ENCODE measurements at places on chromosomes 3 and 15.
A peak's percentile ranks its signal among the peaks of the same experiment; 100 is the strongest.

DNA sequence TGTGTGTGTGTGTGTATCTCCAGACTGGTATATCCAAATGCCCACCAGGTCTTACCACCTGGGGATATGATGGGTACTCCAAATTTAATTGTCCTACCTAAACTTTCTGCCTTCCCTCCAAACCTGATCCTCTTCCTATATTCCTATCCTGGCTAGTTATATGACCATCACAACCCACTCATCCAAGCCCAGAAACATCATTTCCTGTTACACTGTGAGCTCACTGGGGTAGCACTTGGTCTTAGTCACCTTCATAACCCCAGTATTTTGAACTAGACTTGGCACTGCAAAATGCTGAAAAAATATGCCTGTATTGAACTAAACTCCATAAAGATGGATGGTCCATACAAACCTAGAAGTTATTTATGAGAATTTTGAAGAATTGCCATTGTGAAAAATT is 178.8 kb upstream of the EIF1B start:
- no peak for DNase-seq

DNA sequence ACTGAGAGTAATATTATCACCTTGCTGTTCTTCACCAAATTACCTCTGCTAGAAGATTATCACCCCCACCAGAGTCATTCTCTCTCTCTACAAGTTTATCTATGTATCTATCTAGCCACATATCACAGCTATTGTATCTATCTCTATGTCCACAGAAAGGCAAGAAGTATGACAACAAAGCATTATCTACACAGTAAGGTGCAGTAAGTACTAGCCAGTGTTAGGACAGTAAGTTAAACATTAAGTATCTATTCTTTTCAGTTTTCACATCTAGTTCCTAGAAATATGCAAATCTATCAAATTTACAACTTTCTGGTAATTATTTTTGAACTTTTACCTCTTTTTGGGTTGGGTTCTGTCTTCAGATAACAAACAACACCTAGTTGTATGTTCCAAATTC is 26.5 kb upstream of the XXYLT1 start:
- DNase-seq = no peak

DNA sequence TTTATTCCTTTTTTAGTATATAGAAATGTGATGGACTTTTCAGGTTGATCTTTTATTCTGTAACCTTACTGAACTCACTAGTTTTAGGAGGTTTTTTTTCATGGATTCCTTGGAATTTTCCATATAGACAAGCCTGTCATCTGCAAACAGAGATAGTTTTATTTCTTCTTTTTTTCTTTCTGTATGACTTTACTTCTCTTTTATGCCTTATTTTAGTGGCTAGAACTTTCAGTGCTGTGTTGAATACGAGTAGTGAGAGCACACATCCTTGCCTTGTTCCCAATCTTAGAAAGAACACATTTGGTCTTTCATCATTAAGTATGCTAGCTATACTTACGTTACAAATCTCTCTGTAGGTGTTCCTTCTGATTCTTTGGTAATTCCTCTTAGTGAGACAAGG is 336.5 kb downstream of the PTPRG start:
- no peak for DNase-seq

DNA sequence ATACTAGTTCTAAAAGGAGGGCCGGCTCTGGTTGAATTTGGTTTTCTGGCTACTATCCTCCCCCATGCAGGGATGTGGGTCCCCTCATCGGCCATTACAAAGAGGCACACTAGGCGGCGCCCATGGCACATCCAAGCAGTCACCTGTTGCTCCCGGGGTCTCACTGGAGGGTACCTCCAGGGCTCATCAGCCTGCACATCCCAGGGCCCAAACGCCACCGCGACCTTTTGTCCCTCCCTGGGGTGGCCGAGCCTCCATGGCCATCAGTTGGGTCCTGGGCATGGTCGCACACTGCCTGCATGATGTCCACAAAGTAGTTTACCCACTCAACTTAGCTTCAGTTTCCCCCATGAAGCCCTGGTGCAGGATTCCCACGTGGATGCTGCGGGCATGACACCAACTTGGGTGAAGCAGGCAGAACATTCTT is 28.3 kb downstream of the IDH3A start:
- peak; percentile 12 for DNase-seq

GRCh38 chr15:79308874-79309273 is 2.0 kb upstream of the TMED3 start:
- DNase-seq = no peak

GRCh38 chr3:11915621-11916424 is 69.1 kb upstream of the TAMM41 start:
- no peak for DNase-seq

DNA sequence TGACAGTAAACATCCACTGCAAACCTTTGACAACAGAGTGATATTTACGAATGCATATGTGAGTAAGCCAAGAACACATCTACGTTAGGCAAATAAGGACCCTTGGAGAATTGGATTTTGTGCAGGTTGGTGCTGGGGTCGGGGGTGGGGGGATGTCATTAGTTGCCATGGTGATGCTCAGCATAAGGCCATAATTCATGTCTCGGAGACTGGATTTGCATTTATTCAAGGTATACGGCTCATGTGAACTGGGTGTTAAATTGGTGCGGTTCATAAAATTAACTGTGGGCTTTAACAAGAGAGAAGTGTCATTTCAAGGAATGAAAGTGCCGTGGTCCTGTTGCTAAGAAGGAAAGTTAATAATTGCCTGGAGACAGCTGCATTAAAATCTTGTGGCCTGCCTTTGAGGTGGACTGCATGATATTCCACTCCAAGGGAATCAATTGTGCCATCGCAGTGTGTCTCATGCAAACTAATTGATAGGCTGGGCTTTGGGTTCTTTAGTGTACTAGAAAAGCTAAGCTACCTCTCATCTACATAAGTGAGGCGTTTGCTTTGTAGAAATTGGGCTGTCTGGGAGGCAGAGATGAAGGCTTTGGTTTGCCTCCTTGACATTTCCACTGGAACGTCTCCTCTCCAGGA is 228.9 kb upstream of the FEZF2 start:
- no peak for DNase-seq

DNA sequence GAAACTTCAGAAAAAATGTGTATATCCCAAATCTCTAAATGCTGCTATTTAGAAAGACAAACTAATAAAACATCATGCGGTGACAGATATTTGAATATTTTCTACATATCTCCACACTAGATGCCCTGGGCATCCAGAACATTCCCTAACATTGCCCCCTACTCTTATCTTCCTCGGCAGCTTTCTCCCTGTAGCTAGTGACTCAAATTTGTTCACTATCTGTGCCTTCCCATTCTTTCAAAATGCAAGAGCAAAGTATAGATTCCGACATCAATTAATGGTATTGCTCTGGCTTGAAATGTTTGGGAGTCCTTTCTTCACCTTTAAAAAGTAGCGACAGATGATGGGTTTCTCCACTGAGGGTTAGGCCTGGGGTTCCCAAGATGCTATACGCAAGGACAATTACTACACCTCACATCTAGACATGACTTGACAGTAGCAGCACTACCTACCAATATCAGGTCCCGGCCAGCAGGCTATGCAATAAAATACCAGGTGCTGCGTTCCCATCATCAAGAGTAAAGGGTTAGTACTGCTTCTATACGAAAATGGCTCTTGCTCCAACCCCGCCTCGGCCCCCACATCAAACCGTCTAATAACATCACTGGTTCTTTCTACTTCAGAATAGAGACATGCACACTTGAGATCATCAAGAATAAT is 631 bp downstream of the UBR1 start:
- peak; percentile 17 for DNase-seq

- DNase-seq = no peak
These were observed 5.7 kb downstream of the TBC1D23 start for GRCh38 chr3:100266531-100266930.

All from iris pigment epithelial cell (primary cell).